ENCODE measurements at places on chromosomes 6 and 20.
A peak's percentile ranks its signal among the peaks of the same experiment; 100 is the strongest.

- no peak for DNase-seq
Observed at GRCh38 chr6:100906325-100906724, 25.2 kb upstream of the ASCC3 start.

DNA sequence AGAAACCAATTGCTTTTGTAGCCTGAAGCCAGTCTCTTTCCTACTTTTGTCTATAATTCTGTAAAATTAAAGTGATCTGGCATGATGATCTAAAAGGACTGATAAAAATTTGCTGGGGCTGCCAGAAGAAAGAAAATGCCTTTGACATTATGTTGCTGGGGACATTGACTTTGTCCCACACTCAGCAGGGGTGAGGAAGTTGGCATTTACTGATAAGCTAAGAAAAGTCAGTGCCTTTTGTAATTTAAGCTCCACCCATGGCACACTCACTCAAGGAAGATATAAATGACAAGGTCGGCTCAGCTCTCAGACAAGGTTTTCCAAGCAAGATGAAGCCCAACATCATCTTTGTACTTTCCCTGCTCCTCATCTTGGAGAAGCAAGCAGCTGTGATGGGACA, at the start of gene SEMG1:
Gene SEMG1 (plus strand): TSS at position 309 of the 400 bp plus-strand sequence. CDS start 21 bp downstream, at position 330.
- DNase-seq = no peak

GRCh38 chr20:50958615-50959542, at the start of gene MOCS3:
Gene MOCS3, plus strand, starts transcription at chr20:50958818. Its CDS starts 25 bp downstream, at chr20:50958843.
- DNase-seq = peak; percentile 88

DNA sequence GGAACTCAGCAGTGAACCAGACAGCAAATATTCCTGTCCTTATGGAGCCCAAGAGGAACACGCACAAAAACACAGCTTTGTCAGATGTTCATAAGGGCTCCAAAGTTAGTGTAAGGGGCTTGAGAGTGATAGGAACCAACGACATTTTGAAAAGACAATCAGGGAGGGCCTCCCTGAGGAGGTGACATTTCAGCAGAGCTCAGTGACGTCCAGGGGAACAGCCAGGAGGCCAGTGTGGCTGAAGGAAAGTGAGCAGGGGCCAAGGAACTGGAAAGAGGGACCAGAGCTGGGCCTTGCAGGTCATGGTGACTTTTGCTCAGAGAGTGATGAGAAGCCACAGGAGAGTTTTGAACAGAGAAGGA, 16.1 kb downstream of the NOL4L start:
- no peak for DNase-seq

DNA sequence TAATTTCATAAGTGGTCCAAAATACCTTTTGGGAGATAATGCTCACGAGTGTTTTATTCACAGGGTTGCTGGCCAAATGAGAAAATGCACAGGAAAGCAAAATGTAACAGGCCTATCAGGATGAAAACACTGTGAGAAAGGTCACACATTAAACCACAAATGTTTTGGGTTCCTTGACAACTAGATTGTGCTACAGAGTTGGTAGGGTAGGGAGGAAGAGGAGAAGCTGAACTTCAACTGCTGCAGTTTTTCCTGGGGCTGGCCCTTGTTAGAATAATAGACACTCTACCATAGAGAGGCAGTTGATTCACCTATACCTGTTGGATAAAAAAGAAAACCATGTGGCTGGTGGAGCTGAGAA, 28.1 kb upstream of the PAQR8 start:
- no peak for DNase-seq

DNA sequence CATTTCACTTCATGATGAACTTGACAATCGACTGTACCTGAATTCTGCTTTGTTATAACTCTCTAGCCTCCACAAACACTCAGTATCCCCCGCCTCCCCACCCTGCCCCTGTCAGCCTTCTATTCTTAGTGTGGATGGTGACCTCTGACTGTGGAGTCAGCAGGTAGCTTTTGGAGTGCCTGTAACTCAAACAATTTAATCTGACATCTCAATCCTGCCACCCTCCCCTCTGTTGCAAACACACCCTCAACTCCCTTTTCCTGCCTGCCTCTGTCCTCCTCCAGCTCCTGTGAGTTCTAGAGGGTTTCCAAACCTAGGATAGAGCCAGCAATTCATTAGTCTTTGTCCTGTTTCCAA, 20.3 kb downstream of the DAAM2 start:
- DNase-seq = no peak

DNA sequence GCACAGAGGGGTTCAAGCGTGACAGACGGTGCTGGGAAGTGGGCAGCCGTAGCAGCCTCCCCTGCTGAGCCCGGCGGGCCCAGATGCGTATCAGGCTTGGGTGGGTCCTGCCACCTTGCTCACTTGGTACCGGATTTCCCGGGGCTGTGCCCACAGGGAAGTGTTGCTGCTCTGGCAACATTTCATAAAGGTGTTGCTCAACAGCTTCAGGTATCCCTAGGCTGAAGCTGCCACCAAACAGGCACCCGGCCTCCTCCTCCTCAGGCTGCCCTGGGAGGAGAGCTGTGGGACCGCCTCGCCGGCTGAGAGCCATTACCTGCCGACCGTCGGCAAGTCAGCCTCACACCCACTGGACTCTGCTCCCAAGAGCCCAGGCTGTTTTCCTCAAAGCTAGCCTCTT, 11.5 kb downstream of the PSMG4 start:
- DNase-seq = no peak

DNA sequence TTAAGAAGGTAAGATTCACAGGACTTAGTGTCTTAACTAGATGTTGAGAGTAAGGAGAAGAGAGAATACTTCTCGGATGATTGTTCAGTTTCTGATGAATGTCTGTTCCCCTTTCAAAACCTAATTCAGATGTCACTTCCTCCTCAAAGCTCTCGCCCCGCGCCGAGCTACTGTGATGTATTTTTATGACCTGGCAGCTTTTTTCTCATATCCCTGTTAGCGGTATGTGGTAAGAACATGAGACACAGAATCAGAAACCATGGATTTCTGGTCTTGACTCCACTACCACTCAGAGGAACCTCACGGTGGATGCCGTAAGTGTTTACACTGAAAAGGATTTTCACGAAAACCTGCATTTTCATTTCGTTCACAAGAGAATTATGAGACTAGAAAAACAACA, 48.4 kb downstream of the CEP43 start:
- DNase-seq = peak; percentile 76

DNA sequence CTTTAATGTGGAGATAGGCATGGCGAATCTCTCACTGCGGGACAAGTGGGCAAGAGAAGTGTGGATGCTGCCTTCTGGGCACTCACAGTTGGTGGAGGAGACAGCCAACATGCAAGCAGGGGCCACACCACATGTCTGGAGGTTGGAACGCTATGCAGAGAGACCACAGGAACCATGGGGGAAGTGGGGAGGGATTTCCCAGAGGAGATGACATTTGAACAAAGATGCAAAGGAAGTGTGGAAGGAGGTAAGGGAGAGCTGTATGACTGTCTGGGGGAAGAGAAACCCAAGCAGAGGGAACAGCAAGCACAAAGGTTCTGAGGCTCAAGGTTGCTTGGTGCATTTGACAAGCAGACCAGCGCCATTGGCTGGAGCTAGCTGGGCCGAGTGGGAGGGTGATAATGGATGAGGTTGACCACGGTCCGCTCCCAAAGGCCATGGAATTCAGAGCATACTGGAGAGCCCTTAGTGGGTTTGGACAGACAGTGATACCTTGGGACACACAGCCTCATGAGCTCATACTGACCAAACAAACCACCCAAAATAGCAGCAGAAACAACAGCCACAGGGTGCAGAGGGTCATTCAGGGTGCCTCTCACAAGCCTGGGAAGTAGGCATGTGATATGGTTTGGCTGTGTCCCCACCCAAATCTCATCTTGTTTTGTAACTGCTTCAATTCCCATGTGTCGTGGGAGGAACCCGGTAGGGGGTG, 7.6 kb upstream of the FAM110A start:
- no peak for DNase-seq

DNA sequence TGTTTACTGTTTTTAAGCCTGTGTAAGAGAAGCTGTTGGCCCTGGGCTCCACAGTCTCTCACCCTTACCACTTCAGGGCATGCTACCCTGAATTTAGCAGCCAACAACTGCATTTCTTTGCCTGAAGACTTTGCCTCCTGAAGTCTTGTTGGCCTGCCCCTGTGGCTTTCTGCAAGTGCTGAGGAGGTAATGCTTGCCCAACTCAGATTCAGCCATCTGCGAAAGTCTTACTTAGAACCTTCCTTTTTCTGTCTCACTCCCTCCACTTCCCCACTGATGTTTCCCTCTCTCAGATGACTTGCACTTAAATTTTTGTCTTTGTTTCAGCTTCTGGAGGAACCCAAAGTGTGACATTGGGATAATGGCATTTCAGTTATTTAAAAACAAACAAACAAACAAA, 11.8 kb upstream of the IBTK start:
- no peak for DNase-seq

GRCh38 chr6:24060982-24061754, 64.8 kb upstream of the NRSN1 start:
- DNase-seq = no peak

- DNase-seq = no peak
Observed at GRCh38 chr20:34873583-34874093, 982 bp upstream of the GGT7 start.

- no peak for DNase-seq
Observed at GRCh38 chr6:126264265-126264664, 75.7 kb upstream of the CENPW start.

GRCh38 chr6:36227379-36228228, 31.1 kb downstream of the BRPF3 start:
- DNase-seq = no peak

- DNase-seq = no peak
Observed at GRCh38 chr20:48647858-48648257, 179.9 kb downstream of the PREX1 start.

- no peak for DNase-seq
Observed at GRCh38 chr6:6346427-6347023, 26.1 kb upstream of the F13A1 start.

- no peak for DNase-seq
Observed at GRCh38 chr20:49279677-49280462, 2.0 kb upstream of the ZNFX1 start.

GRCh38 chr6:87641065-87641692, 51.2 kb downstream of the ORC3 start:
- DNase-seq = no peak

DNA sequence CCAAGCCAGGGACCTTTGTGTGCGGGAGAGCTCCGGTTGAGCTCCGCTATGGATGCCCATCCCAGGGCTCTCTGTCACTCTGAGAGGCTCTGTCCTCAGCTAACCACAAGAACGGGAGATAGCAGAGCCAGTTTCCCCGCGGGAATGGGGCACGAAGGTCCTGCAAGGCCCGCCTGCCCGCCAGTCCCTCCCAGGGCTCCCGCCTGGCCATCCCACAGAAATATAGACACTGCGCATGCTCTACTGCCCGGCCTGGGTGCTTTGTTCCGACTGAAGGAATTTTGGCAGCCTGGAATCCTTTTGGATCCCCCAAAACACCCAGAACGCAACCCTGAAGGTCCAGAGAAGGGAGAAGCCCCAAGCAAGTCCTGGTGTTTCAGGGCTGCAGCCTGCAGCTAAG, 8.6 kb upstream of the DEFB110 start:
- no peak for DNase-seq

DNA sequence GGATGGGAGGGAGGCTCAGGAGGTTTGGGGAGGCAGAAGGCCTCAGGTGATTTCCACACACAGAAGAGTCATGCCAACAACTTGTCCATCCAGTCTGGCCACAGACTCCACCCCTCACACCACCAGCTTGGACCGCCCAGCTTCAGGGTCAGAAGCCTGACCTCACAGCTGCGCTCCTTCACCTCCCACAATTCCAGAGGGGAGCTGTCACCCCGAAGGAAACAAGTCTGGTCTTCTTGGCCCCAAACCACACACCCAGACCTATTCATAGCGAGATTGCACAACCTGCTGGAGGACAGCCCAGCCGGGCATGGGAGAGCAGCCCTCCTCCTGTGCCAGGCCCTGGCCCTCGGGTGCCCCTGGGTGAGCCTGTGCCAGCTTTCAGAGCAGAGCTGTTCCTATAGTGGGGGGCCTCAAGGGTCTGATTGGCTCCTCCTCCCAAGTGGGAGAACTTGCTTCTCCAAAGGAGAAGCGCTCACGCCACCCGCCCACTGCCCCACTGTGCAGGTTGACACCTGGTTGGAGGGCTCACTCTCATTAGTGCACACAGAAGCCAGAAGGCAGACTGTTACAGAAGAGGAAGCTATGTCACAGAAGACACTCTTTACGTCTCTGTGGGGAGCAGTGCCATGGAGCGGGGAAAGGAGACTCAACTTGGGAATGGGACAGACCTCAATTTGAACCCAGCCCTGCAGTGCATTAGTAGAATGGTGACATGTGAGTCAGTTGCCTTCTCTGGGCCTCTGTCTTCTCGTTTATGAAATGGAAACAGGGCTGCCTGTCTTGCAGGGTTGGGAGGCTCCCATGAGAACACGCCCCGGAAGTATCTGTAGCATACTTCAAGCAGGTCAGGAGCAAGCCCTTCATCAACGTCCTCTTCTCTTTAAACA, 128.8 kb downstream of the FOXO3 start:
- DNase-seq = peak; percentile 42

- no peak for DNase-seq
Observed at GRCh38 chr6:125255201-125255600, 46.6 kb downstream of the HDDC2 start.

DNA sequence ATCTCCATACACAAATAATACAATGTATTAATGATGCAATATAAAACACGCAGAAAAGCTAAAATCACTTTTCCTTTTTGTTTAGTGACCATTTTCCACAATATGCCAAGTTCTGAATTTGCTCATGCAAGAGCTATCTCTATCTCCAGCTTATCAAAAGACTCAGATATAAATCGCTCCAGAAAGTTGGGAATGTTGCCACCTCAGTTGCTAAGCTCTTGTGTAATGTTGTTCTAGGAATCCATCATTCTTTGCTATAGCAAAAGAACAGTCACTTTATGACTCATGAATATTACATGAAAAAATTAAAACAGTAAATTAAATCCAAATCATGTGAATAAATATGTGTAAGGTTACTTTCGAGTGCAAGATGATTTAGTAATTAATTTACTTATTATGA, 8.7 kb downstream of the PLAGL1 start:
- DNase-seq = no peak

DNA sequence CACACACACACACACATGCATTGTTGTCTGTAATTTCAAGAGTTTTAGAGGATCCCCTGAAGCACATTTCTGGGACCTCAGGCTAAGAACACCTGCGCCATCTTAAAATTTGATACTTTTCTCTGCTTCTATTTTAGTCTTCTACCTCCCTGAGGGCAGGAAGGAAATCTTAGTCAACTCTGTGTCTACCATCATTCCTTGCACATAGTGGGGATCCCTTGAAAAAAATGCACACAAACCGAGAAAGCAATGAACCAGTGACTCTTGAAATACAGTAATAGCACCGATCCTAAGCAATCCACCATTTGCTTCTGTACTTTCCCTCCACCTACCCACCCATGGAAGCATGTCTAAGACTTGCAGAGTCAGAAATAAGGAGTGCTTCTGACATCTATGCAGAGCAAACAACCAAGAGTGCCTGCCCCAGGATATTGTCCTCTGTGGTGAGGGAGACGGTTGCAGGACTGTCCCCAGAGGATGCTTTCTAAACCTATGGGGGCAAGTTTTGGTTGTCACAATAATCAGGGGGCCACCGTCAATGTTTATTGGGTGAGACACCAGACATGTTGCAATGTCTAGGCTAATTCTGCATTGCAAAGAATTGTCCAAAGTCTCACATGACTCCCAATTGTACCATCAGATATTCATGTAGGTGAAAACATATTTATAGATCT, 208.0 kb upstream of the TAB2 start:
- no peak for DNase-seq

GRCh38 chr6:138234363-138234762, 16.1 kb upstream of the PBOV1 start:
- no peak for DNase-seq
